ENCODE measurements at places on chromosomes 6 and 20.

GRCh38 chr6:108640104-108640503, 79.4 kb downstream of the FOXO3 start:
- no peak for DNase-seq

GRCh38 chr6:108029226-108029921, 45.2 kb downstream of the OSTM1 start:
- no peak for DNase-seq

DNA sequence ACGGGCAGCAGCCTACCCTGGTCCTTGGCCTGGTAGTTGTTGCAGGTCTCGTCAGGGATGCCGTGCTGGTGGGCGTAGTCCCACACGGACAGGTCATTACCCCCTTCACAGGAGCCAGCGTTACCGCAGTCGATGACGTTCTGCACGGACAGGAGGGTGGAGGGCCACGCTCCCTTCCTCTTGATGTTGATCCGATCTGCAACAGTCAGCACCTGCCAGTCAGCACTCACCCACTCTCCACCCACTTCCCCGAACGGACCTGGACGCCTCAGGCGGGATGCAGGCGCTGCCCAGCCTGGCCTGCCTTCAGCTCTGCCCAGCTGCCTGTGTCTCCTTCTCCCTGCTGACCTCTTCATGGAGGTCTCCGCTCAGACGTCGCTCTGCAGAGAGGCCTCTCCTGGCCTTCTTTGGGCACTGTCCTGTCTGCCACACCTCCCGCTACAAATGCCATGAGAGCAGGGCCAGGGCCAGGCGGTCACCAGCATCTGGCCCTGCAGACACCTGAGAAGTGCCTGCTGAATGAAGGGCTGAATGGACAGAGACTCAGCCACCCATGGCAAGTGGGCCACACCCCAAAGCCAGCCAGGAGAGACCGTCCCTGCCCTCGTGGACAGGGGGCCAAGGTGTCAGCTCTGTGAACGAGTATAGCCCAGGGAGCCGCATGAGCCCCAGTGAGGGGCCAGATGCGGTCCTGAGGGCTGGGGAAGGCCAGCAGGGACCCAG, 5.4 kb downstream of the CTSZ start:
- DNase-seq, result no peak

DNA sequence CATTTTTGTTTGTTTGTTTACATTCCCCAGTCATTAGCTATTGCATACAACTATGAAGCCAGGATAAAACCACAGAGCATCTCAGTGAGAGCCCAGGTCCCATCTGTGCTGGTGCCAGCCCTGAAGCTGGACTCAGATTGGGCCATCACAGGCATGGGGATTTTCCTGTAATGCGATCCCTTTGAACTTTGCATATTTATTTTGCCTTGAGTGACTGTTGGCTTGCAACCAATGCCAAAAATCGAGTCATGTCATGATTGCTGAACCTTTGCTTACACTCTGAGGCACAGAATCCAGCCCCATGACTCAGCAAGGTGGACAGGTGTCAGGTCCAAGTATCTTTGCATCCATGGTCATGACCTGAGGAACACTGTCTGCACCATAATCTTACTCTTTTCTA, 46.2 kb upstream of the GGTLC1 start:
- peak; percentile 6 for DNase-seq
